ENCODE measurements at places on chromosomes 16 and 17.

- no peak for DNase-seq
Observed at GRCh38 chr17:7005716-7006115, 6.7 kb upstream of the RNASEK start.

DNA sequence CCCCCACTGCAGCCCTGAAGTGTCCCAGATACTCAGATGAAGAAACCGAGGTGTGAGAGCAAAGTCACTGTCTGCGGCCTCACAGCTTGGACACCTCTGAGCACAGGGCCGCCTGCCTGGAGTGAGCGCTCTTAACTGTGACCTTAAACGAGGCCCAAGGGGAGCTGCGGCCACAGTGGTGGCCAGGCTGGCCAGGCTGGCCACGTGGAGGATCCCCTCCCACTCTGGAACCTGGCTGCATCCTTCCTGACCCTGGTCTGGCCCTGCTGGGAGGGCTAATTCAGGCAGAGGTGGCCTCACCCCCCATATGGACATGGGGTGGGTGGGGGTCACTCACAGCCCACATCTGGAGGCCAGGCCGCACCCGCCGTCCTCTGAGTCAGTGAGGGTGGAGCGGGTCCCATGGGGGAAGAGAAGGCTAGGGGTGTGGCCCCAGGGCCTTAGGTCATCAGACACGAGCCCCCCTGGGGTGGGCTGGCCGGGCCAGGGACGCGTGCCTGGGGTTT lies 6.6 kb downstream of the VASN start:
- DNase-seq, result no peak

DNA sequence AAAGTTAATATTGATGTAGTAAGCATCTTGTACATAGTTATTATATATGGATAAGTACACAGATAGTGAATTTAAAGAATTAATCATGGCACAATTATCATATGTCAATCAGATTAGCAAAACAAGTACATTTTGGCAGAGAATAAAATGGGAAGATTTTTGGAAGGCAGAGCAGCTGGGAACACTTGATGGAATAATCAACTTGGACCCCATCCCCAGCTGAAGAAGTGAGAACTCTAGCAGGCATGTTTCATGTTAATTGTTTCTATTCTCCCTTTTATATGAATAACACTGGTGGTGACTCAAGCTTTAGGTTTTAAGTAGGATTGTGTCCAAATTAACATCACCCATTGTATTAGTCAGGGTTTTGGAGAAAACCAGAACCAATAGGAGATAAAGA lies 198.7 kb downstream of the KCNJ2 start:
- DNase-seq, result no peak

DNA sequence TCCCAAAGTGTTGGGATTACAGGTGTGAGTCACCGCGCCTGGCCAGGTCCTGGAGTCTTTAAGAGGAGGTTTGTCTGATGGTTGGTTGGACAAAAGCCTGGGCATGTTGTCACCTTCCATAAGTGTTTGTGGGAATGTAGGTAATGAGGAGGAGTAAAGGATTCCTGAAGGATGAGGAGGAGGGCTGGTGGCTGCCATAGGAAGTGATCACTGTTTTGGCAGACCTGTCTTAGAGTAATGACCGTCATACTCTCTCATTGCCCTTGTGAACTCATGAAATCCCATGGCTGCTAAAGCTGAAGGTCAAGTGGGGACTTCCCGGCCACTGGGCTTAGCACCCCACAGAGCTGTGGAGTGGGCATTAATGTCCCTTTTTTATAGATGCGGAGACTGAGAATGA lies 40.5 kb downstream of the TENT4B start:
- DNase-seq, result no peak

DNA sequence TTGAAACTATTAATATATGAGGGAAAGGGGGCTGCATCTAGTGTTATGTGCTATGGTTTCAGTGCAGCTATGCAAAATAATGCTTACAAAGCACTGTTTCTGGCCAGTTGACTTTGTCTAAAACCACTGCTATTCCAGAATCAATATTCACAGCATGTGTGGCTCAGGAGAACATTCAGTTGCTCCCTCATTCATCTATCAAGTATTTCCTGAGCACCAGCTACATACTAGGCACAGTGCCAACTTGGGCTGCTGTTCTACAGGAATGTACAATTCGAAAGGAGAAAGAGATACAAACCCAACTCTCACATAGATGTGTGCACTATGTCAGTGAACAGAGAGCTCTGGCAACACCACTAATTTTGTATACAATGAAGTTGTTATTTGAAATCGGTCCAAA lies 183.0 kb downstream of the PHKB start:
- DNase-seq, result no peak

DNA sequence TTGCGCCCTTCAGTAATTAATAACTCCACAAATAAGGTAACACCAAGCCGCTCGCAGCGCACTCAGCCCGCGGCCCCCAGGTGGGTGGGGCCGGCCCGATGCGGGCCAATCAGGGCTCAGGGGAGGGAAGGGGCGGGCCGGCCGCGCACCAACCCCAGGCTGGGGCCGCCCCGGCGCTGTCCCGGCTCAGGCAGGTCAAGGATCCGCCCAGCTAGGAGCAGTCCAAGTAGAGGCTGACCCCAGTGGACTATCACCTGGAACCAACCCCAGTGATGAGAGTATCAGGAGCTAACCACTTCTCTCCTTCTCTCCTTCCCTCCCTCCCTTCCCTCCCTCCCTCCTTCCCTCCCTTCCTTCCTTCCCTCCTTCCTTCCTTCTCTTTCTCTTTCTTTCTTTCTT lies 110.8 kb downstream of the C16orf78 start:
- DNase-seq, result no peak

DNA sequence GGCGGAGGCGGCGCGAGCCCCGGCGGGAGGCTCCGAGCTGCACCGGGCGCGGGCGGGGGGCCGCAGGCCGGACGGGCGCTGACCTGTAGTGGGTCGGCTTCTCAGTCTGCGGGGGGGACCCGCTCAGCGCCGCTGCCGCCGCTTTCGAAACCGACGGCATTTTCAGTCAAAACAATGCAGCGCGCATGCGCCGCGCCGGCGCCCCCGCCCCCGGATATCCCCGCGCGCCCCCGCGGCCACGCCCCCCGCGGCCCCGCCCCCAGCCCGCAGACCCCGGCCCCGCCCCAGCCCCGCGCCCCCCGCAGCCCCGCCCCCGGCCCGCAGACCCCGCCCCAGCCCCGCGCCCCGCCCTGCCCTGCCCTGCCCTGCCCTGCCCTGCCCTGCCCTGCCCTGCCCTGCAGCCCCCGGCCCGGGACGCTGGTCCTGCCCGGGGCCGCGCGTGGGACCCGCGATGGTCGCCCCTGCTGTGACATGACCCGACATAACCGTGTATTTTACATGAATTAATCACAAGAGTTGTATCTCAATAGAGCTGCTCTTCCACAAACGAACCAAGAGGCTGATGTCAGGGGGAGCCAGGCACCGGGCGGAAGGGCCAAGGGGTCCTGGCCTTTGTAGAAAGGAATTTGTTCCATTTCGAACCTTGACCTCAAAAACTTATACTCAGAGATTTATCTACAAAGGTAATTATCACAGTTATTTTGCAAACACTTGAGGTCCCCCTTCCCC lies at the start of gene UNKL:
UNKL (minus strand) TSS at position 173 of the 729 bp plus-strand sequence; CDS start at position 160, 13 bp downstream.
- DNase-seq, result peak; percentile 72

- DNase-seq, result no peak
Observed at GRCh38 chr16:23640615-23640930, 537 bp downstream of the PALB2 start.

- no peak for DNase-seq
Observed at GRCh38 chr16:89444151-89444723, 46.1 kb downstream of the ANKRD11 start.

DNA sequence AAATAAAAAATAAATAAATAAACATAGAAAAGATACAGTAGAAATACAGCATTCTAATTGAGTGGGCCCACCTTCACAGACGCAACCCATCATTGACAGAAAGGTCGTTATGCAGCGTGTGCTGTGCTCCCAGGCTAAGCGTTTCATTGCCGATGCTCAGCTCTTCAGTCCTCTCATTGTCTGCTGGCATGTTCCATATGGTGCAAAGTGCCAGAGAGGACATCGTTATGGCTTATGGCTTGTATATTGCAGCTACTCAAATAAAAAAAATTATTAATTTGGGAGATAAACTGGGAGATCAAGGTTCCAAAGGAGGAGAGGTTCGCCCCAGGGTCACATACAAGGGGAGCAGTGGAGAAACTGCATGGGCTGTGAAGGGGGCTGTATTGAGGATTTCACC lies 11.3 kb upstream of the UBALD2 start:
- no peak for DNase-seq

GRCh38 chr17:15485045-15485444 lies 17.6 kb upstream of the CDRT4 start:
- DNase-seq, result no peak

GRCh38 chr16:56451753-56452689 lies 667 bp downstream of the OGFOD1 start:
- DNase-seq, result no peak

DNA sequence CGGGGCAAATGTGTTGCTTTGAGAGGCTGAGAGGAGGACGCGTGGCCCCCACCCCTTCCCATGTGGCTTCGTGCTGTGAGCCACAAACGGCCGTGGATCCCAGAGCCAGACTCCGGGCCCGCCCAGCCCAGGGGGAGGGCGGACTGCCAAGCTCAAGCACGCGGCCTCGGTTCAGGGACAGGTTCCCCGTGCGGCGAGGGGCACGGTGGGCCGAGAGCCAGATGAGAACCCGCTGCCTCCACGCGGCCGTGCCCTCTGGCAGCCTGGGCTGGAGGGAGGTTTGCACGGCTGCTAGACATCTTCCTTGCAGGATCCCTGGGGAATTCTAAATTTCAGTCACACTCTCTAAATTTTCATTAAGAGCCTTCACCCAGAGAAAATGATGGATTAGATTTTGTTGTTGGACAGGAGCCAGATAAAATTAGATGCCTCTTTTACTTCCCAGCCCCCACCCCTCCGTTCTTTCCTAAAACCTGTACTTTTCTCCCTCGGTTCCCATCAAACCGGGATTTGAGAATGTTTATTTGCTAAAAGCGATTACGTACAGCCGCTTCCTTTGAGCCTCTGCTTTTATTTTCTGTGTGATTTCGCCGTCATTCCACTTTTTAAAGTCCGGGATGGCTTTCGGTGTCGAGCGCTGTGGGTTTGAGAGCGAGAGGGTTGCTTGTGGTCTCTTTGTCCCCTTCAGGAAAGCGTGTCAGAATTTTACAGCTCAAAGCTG lies 25.0 kb upstream of the GNG13 start:
- no peak for DNase-seq

GRCh38 chr17:78141437-78142118 lies 4.6 kb upstream of the C17orf99 start:
- no peak for DNase-seq

- no peak for DNase-seq
Observed at GRCh38 chr16:23128056-23128455, 21.2 kb downstream of the USP31 start.

GRCh38 chr16:15770512-15770911 lies 86.3 kb downstream of the MYH11 start:
- no peak for DNase-seq

DNA sequence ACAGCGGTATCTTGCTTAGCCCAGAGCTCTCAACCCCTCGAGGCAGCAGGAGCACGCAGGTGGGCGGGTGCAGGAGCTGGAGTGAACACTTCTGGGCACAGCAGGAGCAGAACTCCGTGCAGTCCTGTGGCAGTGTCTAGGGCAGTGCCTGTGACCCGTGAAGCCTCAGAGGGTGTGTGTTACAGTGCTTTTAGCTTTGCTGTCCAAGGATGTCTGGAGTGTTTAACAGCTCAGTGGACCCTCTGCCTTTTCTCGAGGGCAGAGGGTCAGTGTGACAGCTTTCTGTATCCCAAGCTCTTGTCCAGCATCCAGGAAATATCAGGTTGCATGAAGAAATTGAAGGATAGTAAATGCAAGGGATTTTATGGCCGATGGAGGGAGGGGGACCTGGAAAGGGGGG lies 16.4 kb upstream of the SSTR5 start:
- no peak for DNase-seq

- DNase-seq, result no peak
Observed at GRCh38 chr17:49647256-49647585, 30.7 kb downstream of the SPOP start.

DNA sequence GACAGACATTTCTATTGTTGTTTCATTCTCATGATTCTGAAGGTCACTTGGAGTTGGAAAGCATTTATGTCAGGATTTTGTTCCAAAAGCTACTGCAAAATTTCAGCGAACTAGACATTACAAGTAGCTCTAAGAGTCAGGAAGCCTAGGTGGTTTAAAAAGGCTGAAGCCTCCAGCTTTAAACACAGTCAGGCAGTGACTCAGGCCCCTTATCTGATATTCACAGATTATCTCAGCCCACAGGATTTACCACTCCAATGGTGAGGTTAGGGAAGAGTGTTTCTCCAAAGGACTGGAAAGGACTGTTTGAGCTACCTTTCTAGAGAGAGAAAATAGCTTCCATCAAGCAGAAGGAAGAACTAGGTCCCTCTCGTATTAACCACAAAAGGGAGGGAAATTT lies 624.4 kb upstream of the C16orf82 start:
- DNase-seq, result no peak

GRCh38 chr17:50864747-50865059 lies 1.5 kb downstream of the TOB1 start:
- no peak for DNase-seq

- DNase-seq, result no peak
Observed at GRCh38 chr17:31425282-31426040, 34.0 kb downstream of the RAB11FIP4 start.

DNA sequence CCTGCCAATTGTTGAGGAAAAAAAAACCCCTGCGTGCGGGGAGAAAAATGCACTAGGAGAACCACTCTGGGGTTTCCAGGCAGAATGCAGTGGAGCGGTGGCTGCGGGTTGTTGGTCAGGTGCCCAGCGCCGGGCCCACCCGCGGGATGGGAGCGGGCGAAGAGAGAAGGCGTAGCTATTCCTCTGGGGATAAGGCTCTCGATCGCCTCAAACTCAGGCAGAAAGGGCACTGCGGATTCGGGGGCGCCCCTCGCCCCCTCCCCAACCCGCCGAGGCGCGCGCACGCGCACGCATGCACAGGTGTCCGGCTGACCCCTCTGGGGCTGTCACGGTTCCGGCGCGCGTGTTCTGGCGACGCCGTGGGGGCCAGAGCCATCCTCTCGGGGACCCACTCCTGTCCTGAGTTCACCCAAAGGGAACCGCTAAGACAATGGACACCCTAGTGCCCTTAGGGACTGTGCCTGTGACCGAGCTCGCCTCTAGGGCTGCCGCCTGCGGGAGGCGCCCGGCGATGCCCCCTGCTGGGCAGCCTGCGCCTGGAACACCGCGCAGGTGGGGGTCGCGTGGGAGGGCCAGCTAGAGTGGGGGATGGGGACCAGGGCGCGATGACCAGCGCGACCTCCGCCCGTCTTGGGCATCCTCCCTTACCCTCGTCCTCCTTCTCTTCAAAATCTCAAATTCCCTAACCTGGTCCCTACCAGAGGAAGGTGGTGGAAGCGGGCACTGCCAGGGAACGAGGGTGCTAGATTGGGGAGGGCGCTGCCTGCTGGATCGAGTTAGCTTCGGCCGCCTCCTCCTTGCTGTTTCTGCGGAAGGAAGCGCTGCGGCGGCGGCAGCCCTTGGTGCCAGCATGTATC lies 14.4 kb upstream of the CBX8 start:
- DNase-seq, result no peak

GRCh38 chr17:39197380-39198185 lies at the start of gene CACNB1:
CACNB1 (minus strand) TSS chr17:39197669; CDS start chr17:39197495, 174 bp downstream.
- DNase-seq, result peak; percentile 44

DNA sequence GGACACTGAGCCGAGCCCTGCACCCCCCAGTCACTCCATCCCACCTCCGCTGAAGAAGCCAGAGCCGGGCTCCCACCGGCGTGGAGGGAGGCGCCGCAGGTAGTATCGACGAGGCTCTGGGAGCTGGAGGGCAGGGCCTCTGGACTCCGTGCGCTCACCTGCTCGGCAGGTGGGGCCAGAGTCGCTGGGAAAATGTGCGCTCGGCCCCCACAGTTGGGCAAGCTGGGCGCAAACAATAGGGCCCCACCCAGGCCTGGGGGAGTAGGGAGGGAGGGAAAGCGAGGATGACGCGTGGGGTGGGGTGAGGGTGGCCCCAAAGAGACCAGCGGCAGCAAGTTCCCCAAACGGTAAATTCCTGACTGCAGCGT lies 668 bp downstream of the JUP start:
- DNase-seq, result no peak

All from stimulated activated CD8-positive, alpha-beta memory T cell treated with anti-CD3 and anti-CD28 coated beads, Interleukin-7, amount 100 ng/mL, for 1 hour (primary cell).